Non-pigmented ciliary epithelial cell (primary cell): ENCODE measurements at places on chromosomes 3 and 15.

DNA sequence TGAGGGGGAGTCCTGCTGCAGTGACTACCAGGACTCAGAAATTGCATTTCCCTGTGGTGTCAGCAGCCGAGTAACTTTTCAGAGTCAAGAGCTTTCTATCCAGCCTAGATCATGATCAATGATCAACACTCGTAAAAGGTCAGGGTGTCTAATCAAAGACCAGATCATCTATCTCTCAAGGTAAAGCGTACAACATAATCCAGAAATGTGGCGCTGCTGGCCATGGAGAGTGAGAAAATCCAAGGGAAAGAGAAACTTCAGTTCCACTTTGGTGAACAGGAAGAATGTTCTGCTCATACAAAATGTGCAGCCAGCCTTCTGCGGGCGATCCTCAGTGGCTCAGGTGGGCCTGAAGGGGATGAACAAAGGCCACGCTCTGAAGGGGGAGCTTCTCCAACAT lies 1005.8 kb upstream of the NR2F2 start:
- DNase-seq: no peak

DNA sequence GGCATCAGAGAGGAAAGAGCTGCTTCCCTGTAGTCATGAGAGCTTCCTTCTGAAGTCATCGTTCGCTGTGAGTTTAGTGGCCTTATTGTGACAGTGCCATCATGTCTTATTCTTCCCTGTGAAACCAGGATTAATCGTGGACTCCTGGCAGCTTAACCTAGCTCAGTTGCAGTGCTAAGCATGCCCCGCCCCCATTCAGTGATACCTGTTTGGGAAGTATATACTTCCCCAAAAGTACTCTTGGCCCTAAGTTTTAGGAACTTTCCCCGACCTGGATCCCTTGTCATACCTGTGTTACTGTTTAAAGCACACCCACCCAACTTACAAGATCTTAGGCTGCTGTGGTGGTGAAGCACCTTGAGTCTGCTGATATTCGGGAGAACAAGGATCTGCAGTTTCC lies 32.1 kb upstream of the TIMP4 start:
- DNase-seq: no peak

- DNase-seq: no peak
Measured at GRCh38 chr3:110062716-110063115, 725.4 kb upstream of the DPPA4 start.

GRCh38 chr3:148937467-148938255 lies 53.7 kb upstream of the GYG1 start:
- peak; percentile 45 for DNase-seq

DNA sequence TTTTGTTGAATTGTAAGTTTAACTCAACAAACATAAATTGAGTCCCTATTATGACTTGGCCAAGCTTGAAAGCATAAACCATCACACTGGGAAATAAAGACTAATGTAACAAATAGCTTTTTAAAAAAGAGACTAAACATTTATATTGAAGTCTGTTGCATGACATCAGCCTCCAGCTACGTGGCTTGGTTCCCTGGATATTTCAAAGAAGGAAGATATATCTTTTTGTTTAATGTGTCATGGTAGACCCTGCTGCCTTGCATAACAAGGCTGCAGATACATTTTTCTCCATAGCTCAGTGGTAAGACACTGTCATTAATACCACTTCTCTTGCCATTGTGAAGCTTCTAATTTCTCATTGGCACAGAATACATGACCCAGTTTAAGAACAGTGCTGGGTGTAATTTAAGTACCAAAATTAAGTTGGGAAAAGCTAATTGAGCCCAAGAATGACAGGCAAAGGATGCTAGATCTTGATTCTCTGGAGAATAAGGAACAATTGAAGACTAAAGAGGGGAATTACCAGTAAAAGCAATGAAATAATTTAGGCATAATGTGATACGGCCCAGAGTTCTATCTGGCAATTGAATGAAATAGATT lies 14.0 kb downstream of the RCN2 start:
- DNase-seq: no peak

GRCh38 chr15:65926899-65927298 lies 57.6 kb downstream of the RAB11A start:
- no peak for DNase-seq

DNA sequence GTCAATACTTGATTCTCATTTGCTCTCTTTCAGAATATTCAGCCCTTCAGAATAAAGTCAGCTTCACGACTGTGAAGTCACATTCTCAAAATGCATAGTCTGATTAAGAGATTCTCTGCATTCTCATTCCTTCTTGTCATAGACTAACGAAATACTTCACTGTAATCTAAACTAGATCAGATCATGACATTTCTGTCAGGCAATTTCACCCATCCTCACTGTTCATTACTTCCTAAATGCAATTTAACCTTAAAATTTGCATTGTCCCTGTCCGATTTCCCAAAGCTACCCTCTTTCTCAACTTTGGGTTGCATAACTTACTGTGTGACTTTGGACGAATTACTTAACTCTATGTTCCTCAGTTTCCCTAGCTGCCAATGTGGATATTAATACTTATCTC lies 6.2 kb downstream of the RPL22L1 start:
- no peak for DNase-seq

DNA sequence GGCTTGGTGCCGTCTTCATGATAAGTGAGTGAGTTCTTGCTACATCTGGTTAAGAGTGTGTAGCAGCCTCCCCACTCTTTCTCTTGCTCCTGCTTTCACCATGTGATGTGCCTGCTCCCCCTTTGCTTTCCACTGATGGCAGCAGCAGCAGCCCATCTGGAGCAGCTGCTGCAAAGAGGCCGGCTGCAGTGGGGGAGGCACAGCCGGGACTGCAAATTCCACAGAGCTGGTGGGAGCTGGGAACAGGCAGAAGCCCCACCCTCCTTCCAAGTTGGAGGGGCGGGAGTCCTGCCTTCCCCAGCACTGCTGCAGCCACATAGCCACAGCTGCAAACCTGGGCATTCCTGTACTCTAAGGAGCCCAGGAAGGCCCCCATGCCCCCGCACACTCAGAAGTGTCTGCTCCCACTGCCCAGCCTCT lies 62.8 kb upstream of the IMPG2 start:
- no peak for DNase-seq

GRCh38 chr15:38626443-38627050 lies 61.9 kb upstream of the RASGRP1 start:
- no peak for DNase-seq

DNA sequence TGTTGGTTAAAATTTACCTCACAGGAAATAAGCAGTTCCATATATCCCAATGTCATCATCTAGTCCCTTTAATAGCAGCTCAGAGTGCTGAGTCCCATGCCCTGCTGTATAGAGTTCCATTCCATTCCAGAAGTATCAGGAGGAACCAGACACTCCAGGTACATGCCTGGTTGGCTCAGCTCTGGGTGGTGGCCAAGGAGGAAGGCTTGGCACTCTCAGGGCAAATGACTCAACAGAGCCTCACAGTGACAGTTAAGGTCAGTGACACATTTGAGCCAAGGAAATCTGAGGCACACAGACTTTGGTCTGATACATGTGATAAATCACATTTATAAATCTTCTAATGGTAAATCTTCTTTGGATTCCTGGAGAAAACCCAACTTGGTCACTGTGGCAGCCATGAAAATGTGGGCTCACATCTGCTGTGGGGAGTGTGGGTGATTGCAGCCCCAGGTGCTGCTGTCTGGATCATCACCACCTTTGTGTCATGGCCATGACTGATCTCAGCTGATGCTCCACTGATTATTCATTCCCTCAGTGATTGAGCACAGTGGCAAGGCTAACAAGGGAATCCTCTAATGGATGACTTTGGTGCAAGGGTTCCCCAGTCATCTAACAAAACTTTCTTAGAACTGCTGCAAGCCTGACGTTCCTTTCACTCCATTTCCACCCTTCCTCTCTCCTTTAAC lies 9.3 kb downstream of the HHLA2 start:
- DNase-seq: no peak

GRCh38 chr15:70030851-70031250 lies 66.9 kb downstream of the TLE3 start:
- DNase-seq: no peak

DNA sequence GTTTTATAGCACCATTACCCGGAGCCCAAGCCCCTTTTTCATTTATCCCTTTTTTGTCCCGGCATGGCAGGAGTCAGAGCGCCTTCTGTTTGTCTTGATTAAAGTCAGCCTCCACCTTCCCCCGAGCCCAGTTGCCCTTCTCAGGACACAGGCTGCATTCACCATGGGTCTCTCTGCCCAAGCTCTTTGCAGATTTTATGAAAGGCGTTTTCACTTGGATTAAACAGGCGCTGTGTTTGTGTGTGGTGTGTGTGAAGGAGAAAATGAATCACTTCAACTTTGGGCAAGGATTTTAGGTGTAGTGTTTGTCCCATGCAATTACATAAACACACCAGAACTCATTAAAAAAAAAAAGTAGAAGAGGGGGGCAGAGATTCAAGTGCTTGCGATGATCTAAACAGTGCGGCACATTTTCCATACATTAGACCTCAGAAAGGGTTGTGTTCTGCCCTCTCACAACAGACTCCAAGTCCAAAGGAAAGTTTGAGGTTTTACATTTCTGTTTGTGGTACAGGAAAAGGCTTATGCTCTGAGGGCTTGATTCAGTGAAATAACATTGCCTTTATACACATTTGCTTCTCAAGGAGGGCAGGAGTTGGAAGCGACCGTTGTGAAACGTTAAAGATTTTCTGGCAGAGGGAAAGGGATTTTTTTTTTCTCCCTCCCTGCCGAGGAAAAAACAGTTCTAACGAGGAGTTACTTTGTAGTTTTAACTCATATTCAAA lies 14.5 kb upstream of the IL16 start:
- DNase-seq: no peak

GRCh38 chr3:163548015-163548414 lies 1530.3 kb downstream of the SI start:
- DNase-seq: no peak

- peak; percentile 78 for DNase-seq
Measured at GRCh38 chr3:146421819-146422759, 47.3 kb downstream of the PLSCR2 start.

- DNase-seq: no peak
Measured at GRCh38 chr3:20141851-20142250, 44.2 kb downstream of the SGO1 start.

GRCh38 chr15:75790631-75791336 lies 52.5 kb upstream of the UBE2Q2 start:
- no peak for DNase-seq

GRCh38 chr15:71129669-71130068 lies 14.4 kb downstream of the THSD4 start:
- no peak for DNase-seq

DNA sequence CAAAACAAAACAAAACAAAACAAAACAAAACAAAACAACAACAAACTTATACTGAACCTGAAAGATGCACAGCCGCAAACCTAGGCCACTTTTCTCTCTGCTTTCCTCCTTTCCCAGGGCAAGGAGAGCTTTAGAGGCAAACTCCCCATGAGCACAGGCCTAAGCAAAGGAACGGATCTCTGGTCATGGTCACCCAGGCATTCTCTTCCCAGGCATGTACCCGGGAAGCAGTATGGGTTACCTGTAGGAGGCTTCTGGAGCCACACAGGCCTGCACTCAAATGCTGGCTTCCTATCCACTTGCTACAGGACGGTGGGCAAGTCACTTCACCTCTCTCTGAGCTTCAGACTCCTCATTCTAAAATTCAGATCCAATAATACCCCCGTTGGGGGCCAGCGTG lies 171.8 kb downstream of the SMAD6 start:
- DNase-seq: no peak

GRCh38 chr3:107309312-107309711 lies 67.9 kb upstream of the CCDC54 start:
- no peak for DNase-seq

DNA sequence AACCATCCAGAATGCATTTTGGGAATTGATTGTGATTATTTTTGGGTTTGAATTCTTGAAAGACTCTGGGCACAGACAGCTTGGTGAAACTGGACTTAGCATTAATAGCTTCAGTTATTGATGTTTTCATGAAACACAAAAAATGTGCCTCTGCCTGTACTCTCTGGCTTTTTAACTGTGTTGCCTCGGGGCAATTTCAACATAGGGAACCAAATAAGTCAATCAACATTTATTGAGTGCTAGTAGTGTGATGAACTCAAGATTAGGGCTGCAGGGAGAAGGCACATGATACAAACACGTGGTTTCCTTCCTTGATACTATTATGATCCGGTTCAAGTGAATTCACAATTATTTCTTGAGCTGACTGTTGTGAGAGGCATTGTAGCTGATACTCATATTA lies 50.8 kb downstream of the UNC13C start:
- no peak for DNase-seq

- DNase-seq: no peak
Measured at GRCh38 chr3:185613016-185613415, 26.9 kb downstream of the SENP2 start.

GRCh38 chr3:133474817-133475216 lies 75.0 kb downstream of the BFSP2 start:
- DNase-seq: no peak

DNA sequence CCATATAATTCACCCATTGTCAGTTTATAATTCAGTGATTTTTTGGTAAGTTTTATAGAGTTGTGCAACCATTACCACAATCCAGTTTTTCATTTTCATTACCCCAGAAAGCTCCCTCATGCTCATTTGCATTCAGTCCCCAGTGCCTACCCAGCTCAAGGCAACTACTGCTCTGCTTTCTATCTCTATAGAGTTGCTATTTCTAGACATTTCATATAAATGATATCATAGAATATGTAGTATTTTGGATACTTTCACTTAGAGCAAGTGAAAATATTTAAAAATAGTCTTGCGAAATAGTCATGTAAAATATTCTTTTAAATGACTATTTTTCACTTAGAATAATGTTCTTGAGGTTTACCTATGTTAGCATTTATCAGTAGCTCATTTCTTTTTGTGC lies 42.1 kb downstream of the ZNF654 start:
- no peak for DNase-seq

DNA sequence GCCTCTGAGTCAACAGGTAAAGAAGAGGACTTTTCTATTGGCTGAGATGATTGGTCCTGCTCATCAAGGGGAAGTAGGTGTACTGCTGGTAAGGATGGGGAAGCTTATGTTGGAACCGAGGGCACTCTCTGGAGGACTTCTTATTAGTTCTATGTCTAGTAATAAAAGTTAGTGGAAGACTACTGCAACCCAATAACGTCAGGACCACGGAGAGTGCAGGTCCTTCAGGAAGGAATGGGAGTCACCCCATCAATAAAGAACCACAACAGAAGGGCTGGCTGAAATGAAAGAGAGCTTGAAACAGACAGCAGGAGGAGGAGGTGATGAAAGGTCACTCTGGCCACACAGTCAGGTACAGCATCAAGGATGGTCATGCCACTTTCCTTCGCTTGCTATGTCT lies 68.8 kb upstream of the PRR23E start:
- no peak for DNase-seq

DNA sequence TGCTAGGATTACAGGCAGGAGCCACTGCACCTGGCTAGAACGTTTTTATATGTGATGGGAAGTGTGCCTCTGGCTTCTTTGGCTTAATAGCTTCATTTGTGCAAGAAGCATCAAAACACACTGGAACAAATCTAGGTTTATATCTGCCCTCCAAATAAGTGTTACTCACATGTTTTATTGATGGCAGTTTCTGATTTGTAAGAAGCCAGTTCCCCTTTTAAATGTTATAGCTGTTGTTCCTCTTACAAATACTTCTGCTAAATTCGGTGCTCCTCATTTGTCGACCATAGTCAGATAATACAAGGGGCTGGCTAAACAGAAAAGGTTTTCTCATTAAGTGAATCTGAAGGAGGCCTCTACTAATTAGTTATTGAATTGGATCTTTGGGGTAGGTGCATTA lies 307.1 kb upstream of the SEMA6D start:
- no peak for DNase-seq
